A549 treated with CORT108297 at 1 μM for 4 hours (cell line): ENCODE measurements at places on chromosomes 4 and X. TPM values are rescaled to one million over a fixed set of nuclear protein-coding genes. Genes with fewer than 3 reads are reported as not detected.

MAGEA11 gene
- total RNA-seq: 0.07 TPM in 1 of 5 replicates, not detected in the others

RAI2 gene
- 0.08 to 0.18 TPM (median 0.14 TPM) in 5 replicates for total RNA-seq

RAP1GDS1 gene
- total RNA-seq: 22.9 to 27.9 TPM (median 23.5 TPM) in 5 replicates

CXorf49 gene
- total RNA-seq: not detected in 5 replicates

ARHGAP6 gene
- 0.01 to 0.03 TPM in 2 of 5 replicates, not detected in the others for total RNA-seq

GYPB gene
- not detected in 5 replicates for total RNA-seq

SAGE1 gene
- 0.06 to 0.08 TPM in 2 of 5 replicates, not detected in the others for total RNA-seq

MXRA5 gene
- not detected in 5 replicates for total RNA-seq

NWD2 gene
- total RNA-seq: not detected in 5 replicates

EPHA5 gene
- 0.24 to 0.46 TPM (median 0.39 TPM) in 5 replicates for total RNA-seq

PDE5A gene
- 0.21 to 0.61 TPM (median 0.30 TPM) in 5 replicates for total RNA-seq

RENBP gene
- 0.10 to 0.16 TPM in 2 of 5 replicates, not detected in the others for total RNA-seq

PNMA6A gene
- total RNA-seq: 3.6 to 5.8 TPM (median 5.1 TPM) in 5 replicates

AFF2 gene
- not detected in 5 replicates for total RNA-seq

FRAS1 gene
- total RNA-seq: 1.8 to 3.0 TPM (median 2.8 TPM) in 5 replicates

CT45A3 gene
- total RNA-seq: 0.11 to 0.16 TPM in 2 of 5 replicates, not detected in the others

TMSB15B gene
- total RNA-seq: 5.0 to 6.3 TPM (median 5.8 TPM) in 5 replicates

TDO2 gene
- 0.43 to 1.2 TPM (median 0.90 TPM) in 5 replicates for total RNA-seq

RBM46 gene
- total RNA-seq: not detected in 5 replicates

CD40LG gene
- total RNA-seq: not detected in 5 replicates

PPARGC1A gene
- 0.03 to 0.18 TPM (median 0.14 TPM) in 4 of 5 replicates, not detected in the other for total RNA-seq

NDST4 gene
- total RNA-seq: not detected in 5 replicates

TBC1D8B gene
- 1.2 to 1.6 TPM (median 1.3 TPM) in 5 replicates for total RNA-seq

SPANXA1 gene
- total RNA-seq: 0.16 to 0.42 TPM (median 0.18 TPM) in 3 of 5 replicates, not detected in the others

DMP1 gene
- not detected in 5 replicates for total RNA-seq

SLC49A3 gene
- total RNA-seq: 0.09 to 0.28 TPM (median 0.16 TPM) in 5 replicates

SLIT2 gene
- total RNA-seq: 0.01 to 0.04 TPM (median 0.02 TPM) in 3 of 5 replicates, not detected in the others

BGN gene
- not detected in 5 replicates for total RNA-seq

CXXC4 gene
- 0.02 to 0.05 TPM in 2 of 5 replicates, not detected in the others for total RNA-seq

VCX gene
- total RNA-seq: not detected in 5 replicates

PDCL2 gene
- not detected in 5 replicates for total RNA-seq

L1CAM gene
- total RNA-seq: 19.7 to 25.6 TPM (median 22.5 TPM) in 5 replicates

RPS6KA6 gene
- 4.4 to 6.9 TPM (median 5.9 TPM) in 5 replicates for total RNA-seq

PF4V1 gene
- not detected in 5 replicates for total RNA-seq

TCEAL5 gene
- not detected in 5 replicates for total RNA-seq

CENPVL2 gene
- total RNA-seq: not detected in 5 replicates
